ENCODE measurements at places on chromosomes 3 and 15. TPM values are rescaled to one million over a fixed set of nuclear protein-coding genes. Genes with fewer than 3 reads are reported as not detected.

DNA sequence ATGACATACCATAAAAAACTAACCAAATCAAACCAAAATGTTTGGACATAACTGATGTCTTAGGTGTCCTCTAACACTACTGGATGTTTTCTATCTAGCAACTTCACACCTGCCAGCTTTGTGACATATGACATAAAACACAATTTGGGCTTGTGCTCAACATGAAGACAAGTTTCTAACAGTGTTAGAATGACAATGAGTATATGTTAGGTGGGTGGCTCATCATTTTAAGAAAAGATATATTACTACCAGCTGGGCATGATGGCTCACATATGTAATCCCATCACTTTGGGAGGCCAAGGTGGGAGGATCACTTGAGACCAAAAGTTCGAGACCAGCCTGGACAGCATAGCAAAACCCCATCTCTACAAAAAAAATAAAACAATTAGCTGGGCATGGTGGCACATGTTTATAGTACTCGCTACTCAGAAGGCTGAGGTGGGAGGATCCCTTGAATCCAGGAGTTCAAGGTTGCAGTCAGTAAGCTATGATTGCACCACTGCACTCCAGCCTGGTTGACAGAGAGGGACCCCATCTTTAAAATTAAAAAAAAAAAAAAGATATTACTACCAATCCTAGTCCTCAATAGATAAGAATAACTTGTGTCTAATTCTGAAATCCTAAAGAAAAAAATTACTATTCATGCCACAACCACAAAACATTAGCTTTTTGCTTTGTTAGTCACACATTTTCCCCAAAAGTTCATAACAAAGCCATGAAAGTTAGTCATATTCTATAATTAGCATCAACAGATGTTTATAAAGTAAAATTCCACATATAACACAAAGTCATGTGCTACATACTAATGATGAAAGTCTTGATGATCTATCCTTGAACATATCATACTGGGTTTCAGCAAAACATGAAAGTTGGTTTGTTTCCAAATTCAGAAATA is 59.9 kb downstream of the LRRFIP2 start:
- DNase-seq = no peak

DNA sequence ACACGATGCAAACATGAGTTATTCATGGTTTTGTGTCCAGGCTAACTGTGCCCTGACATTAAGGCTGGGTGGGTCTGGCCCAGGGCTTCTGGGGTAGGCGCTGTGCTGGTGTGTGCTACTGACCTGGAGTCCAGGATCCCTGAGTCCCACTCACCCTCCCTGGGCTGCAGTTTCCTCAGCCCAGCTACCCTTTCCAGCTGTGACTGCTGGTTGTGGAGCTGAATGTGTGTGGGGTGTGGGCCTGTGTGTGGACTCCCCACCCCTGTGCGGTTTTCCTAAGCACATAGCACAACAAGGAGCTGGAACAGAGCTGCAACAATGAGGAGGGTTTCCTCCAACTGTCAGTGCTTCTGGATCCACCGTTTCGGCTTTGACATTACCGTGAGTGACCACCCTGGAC is 38.0 kb downstream of the SMAD3 start:
- no peak for DNase-seq

The DUOX1 gene
- 0.45 TPM for total RNA-seq

DNA sequence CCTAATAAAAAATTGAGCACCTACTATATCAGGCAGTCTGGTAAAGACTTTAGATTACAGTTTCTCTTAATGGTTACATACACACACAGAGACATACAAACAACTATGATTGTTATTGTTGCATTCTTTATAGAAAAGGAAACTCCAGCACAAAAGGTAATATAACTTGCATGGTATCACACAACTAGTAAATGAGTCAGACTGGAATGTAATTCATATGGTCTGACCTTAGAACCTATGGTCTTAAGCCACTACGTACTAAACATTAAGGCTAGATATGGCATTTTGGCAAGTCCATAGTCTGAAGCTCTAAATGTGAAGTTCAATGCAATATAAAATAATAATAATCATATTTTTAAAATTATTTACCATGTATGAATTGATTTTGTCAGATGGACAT is 380.6 kb downstream of the LSAMP start:
- no peak for DNase-seq

DNA sequence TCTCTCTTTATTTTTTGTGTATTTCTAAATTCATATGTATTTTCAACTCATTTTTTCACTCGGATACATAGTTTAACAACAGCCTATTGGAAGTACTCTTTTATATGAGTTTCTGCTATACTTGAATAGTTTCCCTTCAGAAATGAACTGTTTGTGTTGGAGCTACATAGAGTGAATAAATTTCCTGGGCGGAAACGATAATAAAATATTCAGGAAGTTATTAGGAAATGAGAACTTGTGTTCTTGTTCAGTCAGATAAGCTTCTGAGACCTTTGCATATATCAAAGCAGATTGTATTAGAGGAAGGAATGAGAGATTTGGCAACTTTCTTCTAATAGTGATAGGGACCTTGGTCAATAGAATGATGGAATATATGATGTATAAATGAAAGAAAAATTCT is 27.3 kb downstream of the NEO1 start:
- DNase-seq = no peak

DNA sequence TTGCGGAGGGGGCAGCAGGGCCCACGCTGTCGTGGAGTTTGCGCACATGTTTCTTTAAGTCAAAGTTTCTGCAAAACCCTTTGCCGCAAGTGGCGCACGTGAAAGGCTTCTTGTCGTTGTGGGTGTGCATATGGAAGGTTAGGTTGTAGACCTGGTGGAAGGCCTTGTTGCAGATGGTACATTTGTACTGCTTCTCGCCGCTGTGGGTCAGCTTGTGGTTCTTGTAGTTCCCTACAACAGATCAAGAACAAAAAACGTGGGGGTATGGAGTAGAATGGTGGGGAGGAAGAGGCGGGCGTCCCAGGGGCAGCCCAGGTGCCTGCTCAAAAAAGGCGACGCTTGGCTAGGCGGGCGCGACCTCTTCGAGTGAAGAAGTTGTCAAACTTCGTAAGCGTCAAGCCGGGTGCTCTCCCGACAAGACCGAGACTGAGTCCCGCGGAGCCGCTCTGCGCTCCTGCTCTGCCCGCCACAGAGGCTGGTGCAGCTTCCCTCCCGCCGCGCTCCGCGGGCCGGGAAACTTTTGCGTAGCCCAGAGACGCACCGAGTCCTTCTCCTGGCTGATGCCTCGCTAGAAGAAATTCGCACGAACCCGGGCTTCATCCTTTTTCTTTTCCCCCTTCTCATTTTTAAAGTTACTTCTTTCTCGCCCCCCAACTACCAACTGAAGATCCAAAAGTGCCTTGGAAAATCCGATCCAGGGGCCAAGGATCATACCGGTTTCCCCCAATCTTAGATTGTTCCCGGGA is 3.1 kb downstream of the FEZF2 start:
- no peak for DNase-seq

DNA sequence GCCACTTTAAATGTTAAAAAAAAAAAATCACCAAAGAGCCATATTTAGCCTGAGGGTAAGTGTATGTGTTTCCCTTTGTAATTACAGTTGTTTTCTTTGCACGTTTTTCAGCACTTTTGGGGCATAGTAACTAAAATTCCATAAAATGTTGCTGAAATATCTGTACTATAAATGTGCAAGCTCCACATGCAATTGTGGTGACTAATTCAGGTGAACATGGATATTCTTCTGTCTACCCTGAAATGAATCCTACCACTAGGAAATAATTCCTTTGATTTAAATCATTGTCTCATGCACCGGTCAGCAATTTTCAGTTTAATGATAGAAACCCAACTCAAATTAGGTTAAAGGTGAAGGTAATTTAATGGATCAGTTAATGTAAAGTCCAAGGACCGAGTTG is 13.1 kb upstream of the TFG start:
- no peak for DNase-seq

The CCR1 gene
- total RNA-seq = 2.3 TPM

Data from left lobe of liver (tissue), 2 donors.